ENCODE measurements at places on chromosomes 12 and 14.
A peak's percentile ranks its signal among the peaks of the same experiment; 100 is the strongest.

- DNase-seq = no peak
Measured at GRCh38 chr12:122523846-122524718, 2.7 kb downstream of the RSRC2 start.

- no peak for DNase-seq
Measured at GRCh38 chr14:102911991-102912761, 10.3 kb upstream of the AMN start.

GRCh38 chr12:121536054-121536898 is 44.5 kb downstream of the KDM2B start:
- peak; percentile 67 for DNase-seq

DNA sequence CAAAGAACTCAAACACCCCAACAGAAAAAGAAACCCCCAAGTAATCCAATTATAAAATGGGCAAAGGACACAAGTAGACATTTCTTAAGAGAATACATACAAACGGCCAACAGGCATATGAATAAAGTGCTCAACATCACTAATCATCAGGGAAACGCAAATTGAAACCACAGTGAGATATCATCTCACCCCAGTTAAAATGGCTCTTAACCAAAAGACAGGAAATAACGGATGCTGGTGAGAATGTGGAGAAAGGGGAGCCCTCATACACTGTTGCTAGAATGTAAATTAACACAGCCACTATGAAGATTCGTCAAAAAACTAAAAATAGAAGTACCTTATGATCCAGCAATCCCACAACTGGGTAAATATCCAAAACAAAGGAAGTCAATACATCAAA is 52.4 kb downstream of the CLMN start:
- DNase-seq = no peak

DNA sequence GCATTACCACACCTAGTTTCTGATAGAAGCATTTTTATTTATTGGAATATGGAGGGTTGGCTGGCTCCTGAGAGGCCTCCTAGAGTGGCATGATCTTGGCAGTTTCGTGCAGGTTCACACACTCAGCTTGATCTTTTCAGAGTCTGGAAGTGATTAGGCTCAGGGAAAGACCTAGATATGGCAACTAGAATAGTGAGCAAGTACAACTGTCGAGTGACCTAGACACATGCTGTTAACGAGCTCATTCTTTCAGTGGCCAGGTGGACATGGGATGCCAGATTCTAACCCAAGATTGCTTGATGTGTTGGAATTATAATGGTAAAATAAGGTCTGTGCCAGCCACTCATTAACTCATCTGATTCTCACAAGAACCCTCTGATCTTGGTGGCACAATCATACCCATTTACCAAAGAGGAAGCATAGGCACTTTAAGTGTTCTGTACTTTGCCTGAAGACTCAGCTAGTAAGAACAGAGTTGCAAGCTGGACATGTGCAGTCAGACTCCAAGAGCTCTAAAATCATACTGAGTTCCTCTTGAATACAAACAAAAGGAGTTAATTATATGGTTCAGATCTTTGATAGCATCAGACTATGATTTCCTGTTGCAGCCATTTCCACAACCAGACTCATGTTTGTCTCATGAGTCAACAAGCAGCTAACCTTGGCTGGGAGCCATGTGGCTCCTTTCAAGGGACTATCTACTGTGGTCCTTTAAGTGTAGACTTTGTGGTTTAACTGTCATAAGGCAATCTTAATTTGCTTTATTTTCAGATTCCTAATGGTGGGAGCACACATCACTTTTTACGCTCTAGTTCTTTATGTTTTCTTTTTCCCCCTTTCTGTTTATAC is 144.2 kb downstream of the PLEKHA5 start:
- peak; percentile 86 for DNase-seq

DNA sequence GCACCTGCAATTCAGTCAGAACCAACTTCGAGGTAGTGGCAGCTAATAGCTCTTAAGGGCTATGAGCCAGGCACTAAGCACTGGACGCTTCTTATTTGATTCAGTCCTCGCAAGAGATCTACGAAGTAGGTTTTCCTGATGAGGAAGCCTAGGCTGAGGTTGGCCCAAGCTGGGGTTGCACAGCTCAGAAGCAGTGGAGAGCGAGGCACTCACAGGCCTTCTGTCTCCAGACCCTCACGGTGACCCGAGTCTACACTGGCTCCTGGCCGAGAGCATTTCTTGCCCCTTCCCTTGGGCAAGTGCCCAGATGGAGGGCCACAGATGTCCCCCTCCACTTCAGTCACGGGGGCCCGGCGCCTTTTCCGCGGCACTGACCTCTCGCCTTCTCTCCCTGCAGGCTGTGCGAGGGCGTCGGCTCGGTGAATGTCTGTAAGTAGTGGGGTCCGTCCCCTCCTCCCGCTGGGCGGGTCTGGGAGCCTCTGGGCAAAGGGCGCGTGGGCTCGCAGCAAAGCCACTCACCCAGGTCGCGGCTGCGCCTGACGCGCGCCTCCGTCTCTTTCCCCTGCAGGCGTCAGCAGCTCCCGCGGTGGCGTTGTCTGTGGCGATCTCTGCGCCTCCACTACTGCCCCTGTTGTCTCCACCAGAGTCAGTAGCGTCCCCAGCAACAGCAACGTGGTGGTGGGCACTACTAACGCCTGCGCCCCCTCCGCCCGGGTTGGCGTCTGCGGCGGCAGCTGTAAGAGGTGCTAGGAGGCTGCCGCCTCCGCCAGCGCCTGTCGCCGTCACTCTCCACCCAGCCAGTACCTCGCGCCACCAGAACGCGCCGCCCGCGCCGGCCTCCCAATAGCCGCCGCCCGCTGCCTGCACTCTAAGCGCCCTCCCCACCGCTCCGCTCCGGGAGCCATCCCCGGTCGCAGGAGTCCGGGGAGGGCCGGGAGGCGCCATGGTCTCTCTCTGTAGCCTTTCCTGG is 13.1 kb downstream of the KRT83 start:
- DNase-seq = peak; percentile 51

DNA sequence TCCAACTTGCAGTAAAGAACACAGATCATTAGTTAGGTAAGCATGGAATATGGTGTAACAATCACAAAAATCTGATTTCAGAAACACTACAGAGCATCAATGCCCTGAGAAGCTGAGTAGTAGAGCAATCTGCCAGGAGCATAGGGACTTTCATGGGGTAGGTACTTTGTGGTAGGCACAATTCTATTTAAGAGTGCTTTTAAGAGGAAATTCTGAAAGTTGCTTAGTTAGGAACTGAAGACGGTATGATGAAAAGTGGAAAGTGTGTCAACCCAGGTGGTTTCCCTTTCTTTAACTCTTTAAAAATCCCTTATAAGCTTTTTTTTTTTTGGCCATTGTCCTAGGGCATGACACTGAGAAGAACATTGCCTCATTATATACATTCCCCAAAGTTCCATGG is 535.7 kb upstream of the FBXO33 start:
- DNase-seq = no peak

- no peak for DNase-seq
Measured at GRCh38 chr14:52310541-52310940, 3.6 kb upstream of the PTGER2 start.

DNA sequence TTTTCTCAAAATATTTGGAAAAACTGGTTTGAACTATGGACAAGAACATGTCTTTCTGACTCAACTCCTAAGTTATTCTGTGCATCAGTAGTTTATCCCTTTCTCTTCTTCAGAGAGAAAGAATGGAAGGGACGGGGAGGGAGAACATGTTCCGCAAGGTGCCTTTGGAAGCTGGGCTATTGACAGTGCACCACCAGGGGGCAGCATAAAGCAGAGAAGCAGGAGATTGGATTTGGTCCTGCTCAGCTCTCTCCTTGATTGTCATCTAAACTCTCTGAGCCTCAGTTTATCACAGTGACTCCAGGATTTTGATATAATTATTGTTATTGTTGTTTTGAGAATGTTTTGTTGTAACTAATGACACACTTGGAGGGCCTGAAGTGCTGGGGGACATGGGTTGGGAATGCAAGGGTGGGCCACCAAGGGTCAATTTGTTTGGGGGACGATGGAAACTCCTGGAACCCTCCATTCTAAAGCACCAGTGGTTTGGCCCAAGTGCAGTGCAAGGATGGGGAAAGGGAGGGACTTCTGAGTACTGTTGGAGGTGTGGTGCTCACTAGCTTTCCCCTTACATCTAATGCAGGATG is 45.3 kb upstream of the ANO6 start:
- DNase-seq = peak; percentile 58

DNA sequence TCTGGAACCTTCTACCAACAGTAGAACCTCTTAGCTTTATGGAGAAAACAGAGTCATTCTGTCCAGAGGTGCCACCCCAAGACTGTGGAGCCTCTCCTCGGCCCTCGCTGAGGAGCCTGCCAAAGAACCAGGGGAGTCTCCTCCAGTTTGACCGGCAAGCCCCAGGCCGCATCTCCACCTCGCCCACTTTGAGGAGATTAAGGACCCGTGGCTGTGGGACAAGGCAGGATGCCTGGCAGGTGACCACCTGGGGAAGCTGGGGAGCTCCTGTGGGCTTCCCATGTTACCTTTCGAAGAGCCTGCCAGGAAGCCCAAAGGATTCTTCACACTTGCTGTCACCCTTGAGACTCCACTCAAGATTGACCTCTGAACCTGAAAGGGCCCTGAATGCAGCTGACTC is 3.8 kb downstream of the PLEKHG7 start:
- no peak for DNase-seq

DNA sequence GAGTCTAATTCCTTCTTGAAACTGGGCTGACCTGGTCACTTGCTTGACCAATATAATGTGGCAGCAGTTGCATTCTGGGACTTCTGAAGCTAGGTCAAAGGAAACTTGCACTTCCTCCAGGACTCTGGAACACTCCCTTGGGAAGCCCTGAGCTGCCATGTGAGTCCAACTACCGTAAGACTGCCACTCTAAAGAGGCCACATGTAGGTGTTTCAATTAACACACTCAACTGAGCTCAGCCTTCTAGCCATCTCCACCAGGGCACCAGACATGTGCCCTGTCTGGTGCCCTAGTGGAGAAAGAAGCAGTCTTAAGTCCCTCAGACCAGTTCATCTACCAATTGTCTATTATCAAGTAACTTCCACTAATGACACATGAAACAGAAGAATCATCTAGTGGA is 6.1 kb upstream of the TEP1 start:
- DNase-seq = no peak

DNA sequence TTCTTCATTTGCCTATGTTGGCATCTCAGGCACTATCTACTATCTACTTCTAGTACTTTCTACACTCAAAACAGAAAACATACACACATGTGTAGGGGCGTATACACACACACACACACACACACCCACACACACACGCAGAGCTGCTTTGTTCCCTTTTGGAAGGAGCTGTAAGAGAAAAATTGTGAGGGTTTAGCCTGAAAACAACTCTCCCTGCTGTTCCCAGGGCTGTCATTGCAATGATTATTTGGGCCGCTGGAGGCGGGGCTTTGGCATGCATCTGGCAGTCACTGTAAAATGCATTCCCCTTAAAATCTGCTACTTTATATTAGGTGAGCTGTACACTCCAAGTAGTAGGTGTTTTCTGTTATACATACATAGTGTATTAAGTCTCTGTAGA is 29.1 kb upstream of the SLC38A2 start:
- no peak for DNase-seq

GRCh38 chr12:50924439-50925341 is 27.7 kb upstream of the HIGD1C start:
- peak; percentile 97 for DNase-seq

- no peak for DNase-seq
Measured at GRCh38 chr12:127667131-127667685, 599.8 kb upstream of the TMEM132C start.

DNA sequence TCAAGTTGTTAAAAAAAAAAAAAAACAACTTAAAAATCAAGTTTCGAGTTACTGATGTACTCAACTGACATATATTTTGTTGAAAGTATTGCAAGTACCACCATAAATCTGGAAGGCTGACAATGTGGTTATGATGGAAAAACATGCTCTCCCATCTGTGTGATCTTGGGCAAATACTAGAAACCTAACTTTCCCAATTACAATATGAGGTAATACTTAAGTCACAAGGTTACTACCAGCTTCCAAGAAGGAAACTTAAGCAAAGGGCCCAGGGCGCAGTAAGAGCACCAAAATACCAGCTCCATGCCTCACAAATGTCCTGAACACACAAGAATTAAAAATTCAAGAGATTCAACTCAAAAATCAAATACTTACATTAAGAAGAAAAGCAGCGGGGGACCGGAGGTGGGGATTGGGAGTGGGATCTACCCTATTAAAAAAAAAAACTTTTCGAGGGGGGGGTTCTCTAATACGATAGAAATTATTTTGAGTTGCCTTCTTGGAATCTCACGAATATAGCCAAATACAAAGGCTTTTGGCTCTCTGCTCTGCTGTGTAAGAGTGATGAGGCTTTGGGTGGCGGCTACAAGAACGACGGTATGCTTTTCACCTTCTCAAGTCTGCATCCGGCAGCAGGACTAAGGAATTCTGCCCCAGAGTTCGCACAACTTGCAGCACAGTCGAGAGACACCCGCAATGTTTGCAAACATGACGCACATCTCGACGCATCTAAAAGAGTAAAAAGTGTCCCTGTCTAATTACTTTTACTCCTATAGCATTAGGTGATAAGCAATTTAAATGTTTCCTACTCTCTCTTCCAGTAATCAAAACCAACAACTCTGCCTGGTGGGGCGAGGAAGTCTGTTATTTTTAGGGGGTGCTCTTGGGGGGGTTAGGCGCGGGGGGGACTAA is 1.1 kb downstream of the SAV1 start:
- DNase-seq = peak; percentile 93

DNA sequence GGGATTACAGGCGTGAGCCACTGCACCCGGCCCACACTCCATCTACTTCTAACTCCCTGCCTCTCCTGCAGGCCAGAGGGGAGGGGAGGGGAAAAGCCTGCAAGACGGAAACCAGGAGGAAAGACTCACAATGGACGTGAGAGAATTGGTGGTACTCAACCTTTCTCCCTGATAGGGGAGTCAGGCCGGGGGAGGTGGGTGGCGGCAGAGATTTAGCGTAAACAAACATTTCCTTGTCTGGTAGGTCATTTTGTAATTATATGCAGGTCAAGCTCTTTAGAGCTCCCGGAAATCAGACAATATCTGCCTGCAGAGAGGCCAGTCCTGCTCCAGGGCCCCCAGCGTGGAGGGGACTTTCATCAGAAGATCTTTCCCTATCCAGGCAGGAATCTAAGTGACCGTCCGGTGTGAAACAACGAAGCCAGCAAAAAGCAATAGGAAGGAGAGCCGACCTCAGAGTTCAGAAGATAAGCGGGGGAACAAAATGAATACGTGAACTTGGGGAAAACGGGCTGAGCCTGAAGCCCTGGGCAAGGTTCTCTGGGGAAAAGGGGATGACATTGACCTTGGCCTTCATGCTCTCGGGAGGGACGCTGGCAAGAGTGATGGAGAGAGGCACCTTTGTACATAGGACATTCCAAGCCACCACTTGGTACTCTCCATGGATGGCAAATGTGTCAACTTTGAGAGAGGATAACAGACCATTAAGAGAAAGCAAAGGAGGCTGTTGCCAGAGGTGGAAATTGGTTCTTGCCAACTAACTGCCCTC is 62.3 kb downstream of the SPRING1 start:
- no peak for DNase-seq

- no peak for DNase-seq
Measured at GRCh38 chr14:24083462-24083861, 10.6 kb upstream of the PCK2 start.

- no peak for DNase-seq
Measured at GRCh38 chr12:58639318-58639934, 280.9 kb downstream of the LRIG3 start.
